Omental fat pad (tissue), 4 donors: ENCODE measurements at places on chromosomes 2 and 18. TPM values are rescaled to one million over a fixed set of nuclear protein-coding genes. Genes with fewer than 3 reads are reported as not detected.

Gene STON1
- total RNA-seq: 75.5 TPM

Gene MAPK4
- total RNA-seq: 0.28 TPM

Gene ELOA2
- total RNA-seq: not detected

Gene RAB27B
- total RNA-seq: 0.50 TPM

Gene ZSWIM2
- not detected for total RNA-seq

Gene GALNT14
- 0.65 TPM for total RNA-seq

Gene MCEE
- total RNA-seq: 23.0 TPM
